ENCODE measurements at places on chromosomes 5 and 9.

GRCh38 chr9:128937310-128938165 lies 9.9 kb downstream of the DOLK start:
- DNase-seq, result no peak

GRCh38 chr9:105282870-105283621 lies 38.6 kb downstream of the SLC44A1 start:
- DNase-seq, result no peak

DNA sequence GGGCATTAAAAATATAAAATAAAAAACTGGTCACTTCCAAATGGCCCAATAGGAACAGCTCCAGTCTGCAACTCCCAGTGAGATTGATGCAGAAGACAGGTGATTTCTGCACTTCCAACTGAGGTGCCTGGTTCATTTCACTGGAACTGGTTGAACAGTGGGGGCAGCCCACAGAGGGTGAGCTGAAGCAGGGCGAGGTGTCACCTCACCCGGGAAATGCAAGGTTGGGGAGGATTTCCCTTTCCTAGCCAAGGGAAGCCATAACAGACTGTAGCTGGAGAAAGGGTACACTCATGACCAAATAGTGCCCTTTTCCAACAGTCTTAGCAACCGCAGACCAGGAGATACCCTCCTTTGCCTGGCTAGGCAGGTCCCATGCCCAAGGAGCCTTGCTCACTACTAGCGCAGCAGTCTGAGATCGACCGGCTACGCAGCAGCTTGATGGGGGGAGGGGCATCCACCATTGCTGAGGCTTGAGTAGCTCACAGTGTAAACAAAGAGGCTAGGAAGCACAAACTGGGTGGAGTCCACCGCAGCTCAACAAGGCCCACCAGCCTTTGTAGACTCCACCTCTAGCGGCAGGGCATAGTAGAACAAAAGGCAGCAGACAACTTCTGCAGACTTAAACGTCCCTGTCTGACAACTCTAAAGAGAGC lies 12.7 kb downstream of the RLN1 start:
- no peak for DNase-seq

DNA sequence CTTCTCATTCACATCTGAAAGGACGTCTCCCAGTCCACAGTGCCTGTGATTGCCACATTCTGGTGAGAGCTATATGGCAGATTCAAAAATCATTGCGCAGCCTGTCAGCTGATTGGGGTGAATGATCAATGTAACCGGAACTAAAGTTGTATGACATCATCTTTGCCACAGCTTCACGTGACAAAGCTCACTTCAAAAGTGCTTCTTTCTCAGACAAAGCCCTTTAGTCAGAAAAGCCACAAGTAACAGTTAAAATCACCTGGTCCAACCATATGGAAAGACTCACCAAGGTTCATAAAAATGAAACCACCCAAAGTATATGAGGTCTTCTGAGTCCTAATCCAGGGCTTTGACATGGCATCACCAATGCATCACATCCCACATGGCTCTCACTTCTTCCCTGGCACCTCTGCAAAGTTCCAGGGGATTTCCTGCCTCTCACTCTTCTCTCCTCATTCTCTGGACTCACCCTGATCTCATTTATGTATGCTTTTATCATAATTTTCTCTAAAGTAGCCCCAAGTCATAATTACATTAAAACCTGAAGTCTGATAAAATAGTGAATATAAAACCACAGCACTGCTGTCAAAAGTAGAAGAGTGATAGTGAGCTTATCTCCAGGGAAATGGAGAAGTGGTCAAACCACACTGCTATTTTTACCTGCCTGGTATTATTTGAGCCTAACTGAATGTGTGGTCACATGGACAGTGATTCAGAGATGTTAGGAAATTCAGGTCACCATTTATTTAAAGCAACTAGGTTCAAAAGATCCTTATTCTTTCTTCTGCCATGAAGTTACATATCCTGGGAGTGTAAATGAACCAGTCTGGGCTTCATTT lies 193.1 kb upstream of the PTGER4 start:
- no peak for DNase-seq

DNA sequence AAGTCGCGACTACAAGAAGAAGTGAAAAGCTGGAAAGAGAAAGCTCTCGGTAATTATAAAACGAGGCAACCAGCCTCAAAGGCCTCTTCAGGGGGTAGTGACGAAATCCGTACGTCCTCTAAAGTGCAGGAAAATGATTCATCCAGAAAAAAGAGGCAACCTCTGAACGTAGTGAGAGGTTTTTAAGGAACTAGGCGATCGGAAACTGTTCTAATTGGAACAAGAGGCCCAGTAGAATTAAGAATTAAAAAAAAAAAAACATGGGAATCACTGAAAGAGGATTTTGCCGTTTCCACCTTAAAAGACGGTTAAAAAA lies 1.0 kb downstream of the CSNK1A1 start:
- DNase-seq, result no peak

DNA sequence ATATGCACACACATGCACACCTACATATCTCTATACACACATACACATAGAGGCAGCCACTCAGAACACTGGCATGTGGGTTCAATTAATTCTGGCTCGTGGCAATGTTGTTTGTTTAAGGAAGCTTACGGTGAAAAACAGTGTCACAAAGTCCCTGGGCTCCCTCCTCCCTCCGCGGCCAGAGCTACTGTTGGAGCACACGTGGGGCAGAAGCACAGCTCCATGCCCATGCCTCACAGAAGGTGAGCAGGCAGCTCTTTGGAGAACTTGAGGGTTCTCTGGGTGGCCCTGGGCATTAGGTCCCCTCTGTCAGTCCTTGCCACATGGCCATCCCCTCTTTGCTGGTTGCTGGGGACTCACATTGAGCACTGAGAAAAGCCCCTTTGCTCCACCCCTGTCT lies 107.5 kb downstream of the GADD45G start:
- DNase-seq, result no peak

- DNase-seq, result no peak
Observed at GRCh38 chr5:127053049-127053448, 20.3 kb downstream of the C5orf63 start.

- DNase-seq, result no peak
Observed at GRCh38 chr9:2354216-2354615, 267.4 kb upstream of the VLDLR start.

GRCh38 chr5:16140944-16141343 lies 38.6 kb downstream of the MARCHF11 start:
- no peak for DNase-seq

- DNase-seq, result no peak
Observed at GRCh38 chr9:32524892-32525708, 896 bp downstream of the RIGI start.

DNA sequence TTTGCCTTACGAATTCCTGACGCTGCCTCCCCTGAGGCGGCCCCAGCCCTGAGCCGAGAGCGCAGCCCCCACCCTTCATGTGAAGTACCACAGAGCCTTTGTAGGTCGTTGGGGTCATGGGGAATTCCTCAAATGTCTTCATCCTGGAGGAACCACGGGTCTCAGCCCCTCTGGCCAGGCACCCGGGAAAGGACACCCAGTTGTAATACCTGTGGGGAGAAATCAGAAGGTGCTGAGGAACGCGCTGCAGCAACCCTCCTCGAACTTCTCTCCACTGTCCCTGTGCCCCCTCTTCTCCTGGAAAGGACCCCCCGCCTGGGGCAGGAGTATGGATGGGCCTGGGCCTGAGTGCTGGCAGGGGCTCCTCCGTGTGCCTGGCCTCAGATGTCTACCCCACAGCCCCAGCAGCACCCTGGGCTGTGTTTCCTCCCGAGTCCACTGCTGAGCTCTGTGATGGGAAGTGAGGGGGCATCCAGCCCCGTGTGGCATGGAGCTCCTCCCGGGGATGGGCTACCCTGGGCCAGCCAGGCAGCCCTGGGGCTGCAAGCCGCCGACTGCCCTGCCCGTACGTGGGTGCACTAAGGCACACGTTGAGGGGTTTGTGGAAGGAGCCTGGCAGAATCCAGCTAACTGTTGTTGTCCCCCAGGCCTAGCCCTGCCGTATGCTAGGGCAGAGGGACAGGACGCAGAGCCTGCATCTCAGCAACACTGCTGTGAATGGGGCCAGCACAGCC lies 18.7 kb upstream of the SCGB3A1 start:
- no peak for DNase-seq
